ENCODE measurements at places on chromosomes 7 and 10.

- no peak for DNase-seq
These were observed 23.4 kb downstream of the ZPBP start for GRCh38 chr7:50069613-50070012.

GRCh38 chr10:51075873-51076229, 1.6 kb downstream of the PRKG1 start:
- DNase-seq = no peak

DNA sequence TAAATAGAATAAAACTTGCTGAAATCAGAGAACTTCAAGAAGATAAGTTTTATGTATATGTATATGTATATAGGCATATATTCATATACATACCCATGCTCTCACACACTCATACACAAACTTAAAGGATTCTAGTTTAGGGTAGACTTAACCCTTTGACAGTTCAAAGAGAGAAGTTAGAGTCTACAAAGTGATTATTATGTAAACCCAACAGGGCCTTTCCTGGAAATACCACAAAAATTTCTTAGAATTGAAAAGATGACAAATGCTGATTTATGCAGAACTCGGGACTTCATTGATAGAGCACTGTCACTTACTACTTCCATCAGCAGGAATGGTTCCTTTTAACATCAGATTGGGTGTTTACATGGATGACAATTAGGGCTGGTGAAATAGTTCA, 763.5 kb downstream of the AUTS2 start:
- DNase-seq = no peak

DNA sequence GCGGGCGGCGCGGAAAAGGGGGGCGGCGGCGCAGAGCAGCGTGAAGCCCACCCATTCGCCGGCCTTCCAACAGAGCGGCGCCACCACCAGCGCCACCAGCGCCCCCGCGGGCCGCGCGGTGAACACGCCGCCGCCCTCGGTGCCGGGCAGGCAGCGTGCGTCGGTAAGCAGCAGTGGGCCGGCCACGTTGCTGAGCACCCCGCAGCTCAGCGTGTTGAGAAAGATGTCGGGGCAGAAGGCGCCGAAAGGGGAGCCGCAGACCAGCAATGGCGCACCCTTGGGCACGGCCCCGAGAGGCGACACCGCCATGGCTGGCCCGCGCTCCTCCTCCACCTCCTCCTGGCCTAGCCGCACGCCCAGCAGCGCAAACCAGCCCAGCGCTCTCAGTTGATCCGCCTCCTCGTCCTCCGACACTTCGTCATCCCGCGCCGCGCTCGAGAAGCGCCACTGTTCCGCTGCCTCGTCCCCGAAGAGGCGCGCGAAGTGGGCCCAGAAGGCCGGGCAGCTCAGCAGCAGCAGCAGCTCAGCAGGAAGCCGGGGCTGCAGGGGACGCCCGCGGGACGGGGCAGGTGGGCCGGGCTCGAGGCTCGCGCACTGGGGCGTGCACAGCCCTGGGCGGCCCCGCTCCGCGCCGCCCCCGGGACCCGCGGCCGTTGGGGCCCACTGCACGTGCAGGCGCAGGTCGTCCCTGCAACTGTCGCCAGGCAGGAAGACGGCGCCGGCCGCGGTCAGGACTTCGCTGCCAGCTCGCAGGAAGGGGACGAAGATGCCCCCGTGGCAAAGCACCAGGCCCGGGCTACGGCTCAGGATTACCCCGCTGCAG, 623 bp downstream of the TYSND1 start:
- DNase-seq = peak; percentile 78

DNA sequence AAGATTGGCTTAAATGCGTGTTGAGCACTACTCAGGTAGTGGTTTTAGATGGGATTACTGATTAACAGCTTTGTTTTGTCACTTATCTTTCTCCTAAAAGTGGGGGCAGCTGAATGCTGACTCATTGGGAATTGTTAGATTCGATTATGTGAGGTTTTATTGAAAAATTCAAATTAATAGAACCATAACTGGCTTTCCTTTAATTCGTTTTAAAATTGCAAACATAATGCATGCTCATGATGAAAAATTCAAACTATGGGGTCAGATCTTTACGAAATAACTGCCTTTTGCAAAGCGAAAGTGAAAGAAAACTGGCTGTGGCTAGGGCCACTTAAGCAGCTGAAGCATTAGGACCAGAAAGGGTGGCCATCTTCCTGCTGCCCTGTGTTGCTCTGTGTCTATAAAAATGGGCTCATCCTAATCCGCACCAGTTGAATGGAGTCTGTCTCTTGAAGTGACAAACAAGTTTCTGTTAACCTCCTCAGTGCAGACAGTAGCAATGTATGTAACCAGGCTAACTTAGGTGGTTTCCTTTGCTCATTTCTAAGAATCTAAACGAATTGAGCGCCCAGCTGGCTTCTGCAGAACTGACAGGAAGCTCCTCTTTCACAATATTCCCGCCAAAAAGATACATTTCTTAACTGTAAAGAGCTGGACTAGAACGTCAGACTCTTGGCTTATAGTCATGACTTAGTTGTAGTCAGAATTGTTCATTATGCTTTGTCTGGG, 27.8 kb downstream of the DENND10 start:
- DNase-seq = no peak

DNA sequence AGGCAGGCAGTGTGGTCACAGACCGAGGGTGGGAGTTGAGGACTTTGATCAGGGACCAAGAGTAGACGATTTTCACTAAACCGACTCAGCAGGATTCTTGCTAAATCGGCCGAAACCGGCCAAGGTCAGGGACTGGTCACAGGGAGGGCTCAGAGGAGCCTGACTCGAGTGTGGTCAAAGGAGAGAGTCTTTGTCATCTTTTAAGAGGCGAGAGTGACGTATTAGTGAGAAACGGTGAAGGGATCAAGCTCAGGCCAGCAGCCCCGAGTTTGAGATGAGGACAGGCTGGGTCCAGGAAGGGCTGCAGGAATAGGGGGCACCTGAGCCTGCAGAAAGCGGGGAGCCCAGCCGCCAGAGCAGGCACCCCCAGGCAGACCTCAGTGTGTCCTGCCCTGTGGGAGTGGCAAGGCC, 41.6 kb upstream of the FAM20C start:
- DNase-seq = peak; percentile 29

DNA sequence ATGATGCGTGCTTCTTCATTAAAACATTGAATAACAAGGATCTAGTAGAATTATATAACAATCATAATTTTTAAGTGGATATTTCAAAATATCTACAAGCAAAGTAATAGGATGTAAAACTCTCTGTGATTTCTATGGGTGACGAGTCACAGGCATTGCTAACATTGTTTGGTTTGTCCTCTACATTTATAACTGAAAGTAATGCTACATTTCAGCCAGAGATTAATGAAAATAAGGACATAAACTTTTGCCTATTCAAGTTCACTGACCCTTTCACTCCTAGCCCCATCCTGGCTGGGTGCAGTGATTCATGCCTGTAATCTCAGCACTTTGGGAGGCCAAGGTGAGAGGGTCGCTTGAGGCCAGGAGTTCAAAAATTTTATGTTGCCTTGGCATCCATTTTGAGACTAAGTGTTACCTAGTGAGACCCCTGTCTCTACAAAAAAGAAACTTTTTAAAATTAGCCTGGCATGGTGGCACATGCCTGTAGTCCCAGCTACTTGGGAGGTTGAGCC, 38.4 kb upstream of the HSPA12A start:
- no peak for DNase-seq

GRCh38 chr10:79298403-79299244, 48.6 kb upstream of the PPIF start:
- DNase-seq = peak; percentile 65

- no peak for DNase-seq
These were observed 52.5 kb upstream of the SPOCK2 start for GRCh38 chr10:72140850-72141249.

GRCh38 chr10:63375859-63376258, 89.9 kb downstream of the JMJD1C start:
- no peak for DNase-seq
